ENCODE measurements at places on chromosomes 1 and 21.

- DNase-seq: no peak
Measured at GRCh38 chr1:165279882-165280281, 76.6 kb downstream of the LMX1A start.

GRCh38 chr1:66371233-66372005 is 162.5 kb upstream of the SGIP1 start:
- DNase-seq: peak; percentile 19

GRCh38 chr1:235910357-235911299 is 43.9 kb upstream of the LYST start:
- no peak for DNase-seq

GRCh38 chr21:34182436-34182835 is 109.1 kb downstream of the MRPS6 start:
- no peak for DNase-seq

DNA sequence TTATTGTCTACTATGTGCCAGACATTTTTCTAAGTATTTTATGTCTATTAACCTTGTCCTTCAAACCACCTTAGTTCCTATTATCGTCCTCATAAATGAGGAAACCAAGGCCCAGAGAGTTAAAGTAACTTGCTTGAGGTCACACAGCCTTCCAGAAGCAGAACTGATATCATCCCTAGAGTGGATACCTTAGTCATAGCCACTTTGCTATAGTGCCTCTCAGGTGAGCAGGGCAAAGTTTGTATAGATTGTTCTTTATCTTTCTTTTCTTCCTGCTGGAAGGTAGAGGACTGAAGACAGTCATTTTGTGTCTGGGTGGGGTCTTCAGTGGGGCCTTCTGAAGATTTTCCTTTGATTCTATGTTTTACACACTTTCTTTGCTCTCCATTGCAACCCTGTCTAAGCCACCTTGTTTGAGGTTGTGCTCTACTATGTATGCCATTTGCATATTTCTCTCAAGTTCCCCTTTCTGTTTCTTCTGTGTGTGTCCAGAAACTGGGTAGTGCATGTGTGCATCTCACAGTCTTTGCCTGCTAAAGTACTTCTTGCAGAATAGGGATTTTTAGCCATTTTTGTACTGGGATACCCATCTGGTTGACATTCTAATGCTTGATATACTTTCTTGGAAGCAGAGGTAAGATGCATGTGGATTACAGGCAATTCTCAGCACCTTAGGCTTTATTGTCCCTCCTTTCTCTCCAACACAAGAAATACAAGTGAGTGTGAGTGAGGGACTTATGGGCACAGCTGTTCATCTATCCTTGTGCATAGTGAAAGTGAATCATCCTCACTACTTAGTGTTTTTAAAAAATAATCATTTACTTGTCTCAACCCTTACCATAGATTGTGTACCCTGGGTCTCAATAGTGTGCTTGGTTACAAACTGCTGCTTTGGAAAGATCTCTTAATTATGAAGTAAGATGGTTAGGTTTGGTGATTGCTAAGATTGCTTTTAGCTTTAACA is 207.6 kb upstream of the HMCN1 start:
- no peak for DNase-seq

GRCh38 chr1:15011661-15012060 is 141.9 kb upstream of the TMEM51 start:
- no peak for DNase-seq

- DNase-seq: no peak
Measured at GRCh38 chr1:160907976-160908375, 23.0 kb upstream of the ITLN1 start.

DNA sequence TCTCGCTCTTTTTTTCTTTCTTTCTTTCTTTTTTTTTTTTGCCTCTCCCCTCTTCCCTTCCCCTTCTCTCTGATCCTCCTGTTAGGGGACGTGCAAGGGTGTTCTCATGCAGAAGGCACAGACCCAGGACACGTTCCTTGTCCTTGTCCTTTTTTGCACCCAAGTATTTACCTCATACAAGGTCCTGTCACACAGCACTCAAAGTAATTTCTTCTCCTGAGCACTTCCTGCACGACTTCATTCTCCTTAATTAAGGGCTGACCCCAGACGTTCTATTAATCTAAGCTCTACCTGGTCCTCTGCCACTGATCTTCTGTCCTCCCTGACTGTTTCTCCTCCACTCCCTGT is 424 bp upstream of the PCNX2 start:
- DNase-seq: no peak

DNA sequence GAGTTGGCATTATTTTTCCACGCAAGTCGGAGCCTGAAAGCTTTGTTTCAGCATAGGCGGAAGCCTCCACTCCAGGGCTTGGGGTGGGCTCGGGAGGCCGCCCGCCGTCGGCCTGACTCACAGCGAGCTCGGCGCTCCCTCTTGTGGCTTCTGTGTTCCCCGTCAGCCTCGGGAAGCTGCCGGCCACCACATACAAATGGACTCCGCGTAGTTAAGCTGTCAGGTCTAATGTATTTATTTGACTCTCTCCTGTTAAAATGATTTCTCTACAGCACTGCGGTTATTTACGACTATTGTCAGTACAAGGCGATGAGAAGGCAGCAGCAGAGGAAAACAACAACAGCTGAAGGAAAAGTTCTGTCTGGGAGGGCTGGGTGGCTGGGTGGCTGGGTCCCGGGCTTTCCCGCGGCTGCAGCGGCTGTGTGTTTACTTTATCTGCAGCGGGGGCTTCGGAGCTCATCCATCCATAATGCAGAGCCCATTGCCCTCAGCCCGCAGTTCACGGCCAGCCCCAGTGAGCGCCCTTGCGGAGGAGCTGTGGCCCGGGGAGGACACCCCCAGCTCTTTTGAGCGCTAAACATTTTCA is 375.7 kb upstream of the CAMK1G start:
- DNase-seq: no peak

DNA sequence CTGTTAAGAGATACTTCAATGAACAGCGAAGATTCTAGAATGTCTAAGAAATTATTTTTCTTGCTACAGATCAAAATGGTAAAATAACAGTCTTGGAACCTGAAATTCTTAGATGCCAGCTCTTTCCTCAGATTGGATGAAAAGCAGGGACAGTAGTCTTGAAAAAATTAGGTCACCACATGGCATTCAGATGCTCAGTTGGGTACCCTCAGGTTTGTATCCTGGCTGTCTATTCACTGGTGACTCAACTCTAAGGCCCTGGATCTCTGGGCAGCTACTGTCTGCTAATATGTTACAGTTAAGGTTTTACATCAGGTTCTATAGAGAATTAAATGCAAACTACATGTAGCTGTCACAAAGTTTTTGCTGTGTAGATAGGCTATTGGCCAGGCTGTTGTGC is 528.9 kb upstream of the ADAMTS5 start:
- DNase-seq: no peak

DNA sequence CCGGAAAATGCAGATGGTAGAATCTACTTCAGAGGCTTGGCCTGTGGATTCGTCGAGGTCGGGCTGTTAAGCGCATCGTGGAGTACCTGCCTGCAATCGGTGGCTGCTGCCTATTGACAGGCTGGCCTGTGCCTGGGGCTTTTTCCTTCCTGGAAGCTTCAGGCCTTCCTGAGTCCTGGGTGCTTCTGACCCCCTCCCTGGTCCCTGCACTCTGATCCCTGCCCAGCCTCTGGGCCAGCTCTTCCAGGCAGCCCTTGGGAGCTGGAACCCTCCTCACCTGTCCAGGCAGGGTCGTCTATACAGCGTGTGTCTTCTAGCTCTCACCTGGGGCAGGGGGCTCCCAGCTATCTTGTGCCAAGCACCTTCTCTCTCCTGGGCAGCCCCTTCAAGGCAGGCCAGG is 40.0 kb upstream of the TNFRSF1B start:
- no peak for DNase-seq
